T-helper 17 cell (primary cell): ENCODE measurements at places on chromosomes 6 and 20.

GRCh38 chr6:102381203-102381602 lies 987.7 kb downstream of the GRIK2 start:
- DNase-seq = no peak

DNA sequence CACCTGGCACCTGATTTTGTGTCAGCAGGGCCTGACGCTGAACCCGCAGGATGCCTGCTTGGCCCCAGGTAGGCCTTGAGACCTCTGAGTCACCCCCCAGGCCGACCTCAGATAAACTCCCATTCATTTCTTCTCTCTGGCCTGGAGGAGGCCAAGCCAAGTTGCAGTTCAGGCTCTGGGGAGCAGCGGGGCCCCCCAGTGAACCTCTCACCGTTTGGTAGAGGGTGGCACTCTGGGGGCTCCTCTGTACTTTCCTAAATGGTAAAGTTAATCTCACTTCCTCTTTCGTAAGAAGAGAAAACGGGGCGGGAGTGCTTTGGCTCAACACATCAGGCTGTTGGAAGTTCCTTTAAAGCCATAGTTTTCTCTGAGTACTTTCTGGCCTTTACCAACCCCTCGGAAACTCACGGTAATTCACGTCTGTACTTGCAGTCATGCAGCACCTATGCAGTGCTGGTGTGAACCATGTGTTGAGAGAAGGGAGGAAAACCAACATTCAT lies 2.8 kb downstream of the SIRPA start:
- no peak for DNase-seq

DNA sequence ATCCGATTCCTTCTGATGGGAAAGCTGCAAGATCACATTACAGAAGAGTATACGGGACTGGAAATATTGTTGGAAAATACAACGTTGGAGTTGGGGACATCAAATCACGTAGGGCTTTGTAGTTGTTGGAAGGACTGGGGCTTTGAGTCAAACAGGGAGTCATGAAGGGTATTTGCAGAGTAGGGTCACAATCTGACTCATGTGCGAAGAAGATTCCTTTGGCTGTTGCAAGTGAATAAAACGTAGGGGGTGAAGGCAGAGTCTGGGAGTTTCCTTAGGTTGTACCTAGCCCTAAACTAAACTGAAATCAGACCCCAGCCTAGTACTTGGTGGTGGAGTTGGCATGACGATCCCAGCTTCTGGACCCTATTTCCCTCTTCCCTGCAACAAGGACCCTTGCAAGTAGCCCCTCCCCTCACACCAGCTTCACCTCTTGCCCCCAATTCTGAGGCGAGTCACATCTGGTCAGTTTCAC lies 32.3 kb downstream of the SNX5 start:
- no peak for DNase-seq

- peak; percentile 25 for DNase-seq
Measured at GRCh38 chr20:4811661-4812181, 90.0 kb downstream of the PRND start.

- DNase-seq = no peak
Measured at GRCh38 chr6:89564752-89565427, 73.7 kb downstream of the LYRM2 start.

DNA sequence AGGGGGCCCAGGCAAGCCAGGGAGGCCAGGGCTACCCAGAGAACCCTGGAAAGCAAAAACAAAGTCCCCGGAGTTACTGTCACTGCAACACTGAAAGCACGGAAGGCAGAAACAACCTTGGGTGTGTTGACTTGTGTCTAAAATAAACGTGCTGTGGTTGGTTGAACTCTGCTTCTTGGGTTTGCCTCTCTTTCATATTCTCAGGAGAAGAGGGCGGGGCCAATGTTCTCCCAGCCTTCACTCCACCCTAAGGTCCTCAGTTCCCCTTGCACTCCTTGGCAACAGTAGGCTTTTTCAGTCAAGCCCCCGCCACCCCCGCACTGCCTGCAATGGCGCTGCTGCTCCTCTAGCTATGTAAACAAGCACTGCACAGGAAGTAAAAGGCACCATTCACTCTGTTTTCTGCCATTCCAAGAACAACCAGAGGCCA lies 60.9 kb downstream of the COL9A1 start:
- DNase-seq = no peak

- no peak for DNase-seq
Measured at GRCh38 chr6:169591616-169592015, 110.2 kb downstream of the WDR27 start.
